Stimulated activated CD8-positive, alpha-beta memory T cell treated with anti-CD3 and anti-CD28 coated beads, Interleukin-2, amount 100 ng/mL, for 1 hour (primary cell): ENCODE measurements at places on chromosomes 4 and X.

DNA sequence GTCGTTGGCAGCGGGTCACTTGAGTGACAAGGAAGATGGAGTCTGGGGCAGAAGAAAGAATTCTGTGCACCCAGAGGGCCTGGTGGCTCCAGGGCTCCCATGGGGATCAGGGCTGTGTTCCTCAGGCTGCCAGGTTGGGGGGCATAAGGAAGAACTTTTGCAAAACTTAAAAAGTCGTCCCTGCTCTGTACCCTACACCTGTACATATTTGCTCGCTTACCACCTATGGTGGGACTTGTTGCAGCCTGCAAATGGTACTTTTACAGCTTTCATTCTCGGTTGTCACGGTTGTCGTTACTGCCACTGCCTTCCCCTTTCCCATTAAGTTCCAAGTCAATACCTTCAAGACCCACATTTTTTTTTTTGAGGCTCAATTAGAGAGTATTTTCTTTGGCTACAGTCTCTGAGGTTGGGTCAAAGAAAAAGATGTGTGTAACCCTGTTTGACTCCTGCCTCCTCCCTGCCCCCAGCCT, 9.1 kb downstream of the ARX start:
- DNase-seq, result no peak

- no peak for DNase-seq
Measured at GRCh38 chr4:134787315-134787714, 585.7 kb upstream of the PABPC4L start.

GRCh38 chr4:77872723-77873445, 10.3 kb downstream of the MRPL1 start:
- no peak for DNase-seq

DNA sequence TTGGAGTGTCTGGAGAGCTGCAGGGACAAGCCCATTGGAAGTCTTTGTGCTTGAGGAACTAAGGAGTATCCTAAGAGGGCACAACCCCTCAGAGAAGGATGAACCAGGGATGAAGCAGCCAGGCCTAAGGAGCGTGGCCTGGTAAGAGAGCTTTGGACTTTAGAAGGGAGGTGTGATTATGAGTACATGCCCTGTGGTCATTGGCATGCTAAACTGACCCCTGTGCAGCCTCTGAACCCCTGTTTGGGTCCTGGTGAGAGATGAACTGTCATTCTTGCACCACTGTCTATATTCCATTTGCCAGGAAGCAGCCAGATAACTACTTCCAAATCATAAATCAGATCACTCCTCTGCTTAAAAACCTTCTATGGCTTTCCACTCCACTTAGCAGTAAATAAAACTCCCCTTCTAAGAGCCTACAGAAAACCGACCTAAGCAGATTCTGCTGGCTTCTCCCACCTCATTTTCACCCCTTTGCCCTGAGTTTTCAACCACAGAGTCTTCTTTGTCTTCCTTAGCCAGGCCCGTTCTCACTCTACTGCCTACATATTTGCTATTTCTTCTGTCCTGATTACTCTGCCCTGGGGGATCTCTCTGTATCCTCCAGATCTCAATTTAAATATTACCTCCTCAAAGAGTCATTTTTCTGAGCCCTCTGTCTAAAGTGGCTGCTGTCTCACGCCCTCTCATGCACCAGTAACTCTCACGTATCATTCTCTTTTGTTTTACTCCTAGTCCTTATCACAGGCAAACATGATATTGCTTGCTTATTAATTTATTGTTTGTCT, 56.7 kb downstream of the MID1IP1 start:
- no peak for DNase-seq

DNA sequence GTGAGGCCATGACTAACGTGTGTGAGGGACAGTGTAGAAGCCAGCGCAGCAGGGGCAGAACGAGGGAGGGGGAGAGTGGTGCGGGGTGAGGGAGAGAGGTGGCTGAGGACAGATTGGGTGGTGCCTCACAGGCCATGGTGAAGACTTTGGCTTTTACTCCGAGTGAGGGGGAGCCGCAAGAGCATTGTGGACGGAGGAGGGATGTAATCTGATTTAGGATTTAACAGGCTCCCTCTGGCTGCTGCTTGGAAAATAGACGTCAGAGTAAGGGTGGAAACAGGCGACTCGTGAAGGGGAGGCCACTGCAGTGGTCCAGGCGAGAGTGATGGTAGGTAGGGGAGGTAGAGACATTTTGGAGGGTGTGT, 13.0 kb downstream of the PPP1R3F start:
- no peak for DNase-seq

GRCh38 chr4:26717332-26717731, 133.4 kb downstream of the TBC1D19 start:
- no peak for DNase-seq

DNA sequence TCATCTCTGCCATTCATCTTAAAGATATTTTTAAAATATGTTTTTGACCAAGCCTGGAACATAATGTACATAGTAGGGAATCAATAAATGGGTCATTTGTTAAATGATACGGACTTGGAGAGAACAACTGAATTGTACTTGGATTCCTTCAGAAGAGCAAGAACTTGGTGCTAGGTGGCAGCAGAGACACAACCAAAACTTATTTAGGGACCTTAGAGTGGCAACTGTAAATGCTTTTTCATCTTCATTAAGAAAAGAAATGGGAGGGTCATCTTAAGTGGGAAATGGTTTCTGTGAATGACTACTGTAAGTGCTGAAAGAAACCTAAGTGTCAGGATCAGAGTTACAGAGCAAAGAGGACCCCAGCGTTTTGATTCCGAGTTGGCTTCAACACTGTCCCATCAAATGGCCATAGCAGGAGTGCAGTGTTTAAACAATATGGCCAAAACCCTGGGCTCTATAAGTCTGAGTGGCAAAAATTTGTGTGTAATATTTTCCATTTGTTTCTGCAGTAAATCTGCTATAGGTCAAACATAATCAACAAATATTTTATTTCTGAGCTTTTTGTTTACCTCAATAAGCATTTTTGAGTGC, 213.6 kb downstream of the PALLD start:
- no peak for DNase-seq
